ENCODE measurements at places on chromosomes 12 and 14.

DNA sequence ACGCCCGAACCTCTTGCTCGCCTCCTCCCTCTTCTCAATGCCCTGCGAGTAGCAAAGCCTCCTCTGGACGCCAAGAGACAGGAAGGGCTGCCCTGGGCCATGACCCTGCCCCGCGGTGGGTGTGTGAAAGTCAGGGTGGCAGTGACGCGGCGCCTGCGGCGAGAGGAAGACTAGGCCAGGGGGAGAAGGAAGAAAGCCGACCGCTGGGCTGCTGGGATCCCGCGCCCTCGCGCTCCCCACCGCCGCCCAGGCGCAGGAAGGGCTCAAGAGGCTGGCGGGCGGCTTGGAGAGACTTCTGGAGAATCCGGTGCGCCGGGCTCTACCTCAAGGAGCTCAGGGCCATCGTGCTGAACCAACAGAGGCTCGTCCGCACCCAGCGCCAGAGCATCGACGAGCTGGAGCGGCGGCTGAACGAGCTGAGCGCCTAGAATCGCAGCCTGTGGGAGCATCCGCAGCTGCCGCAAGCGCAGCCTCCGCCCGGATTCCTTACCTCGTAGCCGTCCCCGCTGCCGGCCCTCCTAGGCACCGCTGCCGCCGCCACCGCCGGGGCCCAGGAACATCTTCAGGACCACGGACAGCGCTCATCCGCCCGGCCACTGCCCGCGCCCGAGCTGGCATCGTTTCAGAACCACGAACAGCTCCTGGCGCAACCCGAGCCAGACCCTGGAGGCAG is 105.0 kb upstream of the PRB2 start:
- DNase-seq = peak; percentile 65

DNA sequence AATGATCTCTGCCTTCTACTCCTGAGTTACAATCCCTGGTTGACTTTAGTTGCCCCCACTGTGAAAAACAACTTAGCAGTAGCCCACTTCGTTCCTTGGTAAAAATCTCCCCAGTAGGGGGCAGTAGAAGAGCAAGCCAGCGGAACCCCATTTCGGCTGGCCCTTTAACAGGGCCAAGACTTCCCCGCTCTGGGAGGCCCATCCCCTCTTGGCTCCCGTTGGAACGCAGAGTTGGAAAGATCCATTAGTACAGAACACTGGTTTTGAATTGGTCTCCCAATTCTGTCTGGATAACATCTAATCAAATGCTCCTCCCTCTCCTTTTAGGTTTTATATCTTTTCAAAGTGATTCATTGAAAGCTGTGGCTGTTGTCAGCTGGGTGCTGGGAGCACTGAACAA is 1133.3 kb downstream of the BCL11B start:
- peak; percentile 36 for DNase-seq

DNA sequence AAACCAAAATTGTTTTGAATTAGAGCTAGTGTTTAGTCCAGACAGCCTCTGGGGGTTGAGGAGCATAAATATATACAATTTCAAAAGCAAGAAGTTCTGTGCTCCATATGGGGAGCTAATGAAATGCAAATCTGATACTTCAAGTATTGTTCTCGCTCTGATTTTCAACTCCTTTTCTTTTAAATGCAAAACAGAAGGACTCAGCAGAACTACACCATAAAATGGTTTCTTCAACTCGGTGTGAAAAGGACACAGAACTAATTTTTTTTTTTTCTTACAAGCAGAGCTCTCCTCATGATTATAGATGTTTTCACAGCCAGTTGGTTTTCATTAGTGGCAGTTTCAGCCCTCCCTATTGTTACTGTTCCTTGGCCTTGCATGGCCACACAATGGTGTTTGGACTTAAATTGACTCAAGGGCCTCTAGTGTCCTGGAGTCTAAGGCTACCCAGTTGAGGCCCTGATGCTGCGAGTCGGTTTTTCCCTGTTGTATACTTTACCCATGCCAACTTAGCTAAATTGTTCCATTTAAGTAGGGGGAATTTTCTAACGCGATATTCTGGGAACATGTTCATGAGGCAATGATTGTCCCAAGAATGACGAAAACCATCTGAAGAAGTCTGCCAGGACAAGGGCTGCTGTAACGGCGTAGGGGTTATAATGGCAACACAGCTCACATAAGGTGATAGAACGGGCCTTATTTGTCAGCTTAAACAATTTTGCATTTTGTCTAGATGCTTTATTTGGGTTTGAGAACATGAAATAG is 120.3 kb downstream of the GPR135 start:
- no peak for DNase-seq

DNA sequence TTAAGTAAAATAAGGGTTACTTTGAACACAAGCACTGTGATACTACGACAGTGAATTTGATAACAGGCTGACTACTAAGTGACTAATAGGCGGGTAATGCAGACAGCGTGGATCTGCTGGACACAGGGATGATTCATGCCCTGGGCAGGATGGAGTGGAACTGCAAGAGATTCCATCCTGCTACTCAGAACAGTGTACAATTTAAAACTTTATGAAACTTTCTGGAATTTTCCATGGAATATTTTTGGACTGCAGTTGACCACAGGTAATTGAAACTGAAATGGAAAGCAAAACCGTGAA is 46.0 kb downstream of the YEATS4 start:
- DNase-seq = peak; percentile 98
